Heart right ventricle (tissue), 16 donors: ENCODE measurements at places on chromosomes 1 and 21. TPM values are rescaled to one million over a fixed set of nuclear protein-coding genes. Genes with fewer than 3 reads are reported as not detected.

DNA sequence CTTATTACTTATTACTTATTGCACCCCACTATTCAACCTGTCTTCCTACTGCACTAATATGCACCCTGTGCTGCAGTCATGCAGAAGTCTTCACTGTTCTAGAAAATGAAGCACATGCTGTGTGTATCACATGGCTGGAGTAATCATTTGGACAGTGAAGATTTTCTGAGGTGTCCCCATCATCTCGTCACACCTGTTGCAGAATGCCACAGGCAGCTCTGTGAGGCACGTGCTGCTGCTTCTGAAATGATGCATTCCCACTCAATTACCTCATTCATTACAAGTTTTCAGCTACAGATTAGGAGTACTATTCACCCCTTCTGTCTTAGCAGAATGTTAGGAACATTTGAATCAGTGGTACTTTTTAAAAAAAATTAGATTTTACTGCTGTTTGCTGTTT is 325.7 kb upstream of the ST6GALNAC5 start:
- H3K4me1 ChIP-seq: no peaks in the 10 kb centered on the region
- H3K27me3 ChIP-seq: no peaks in the 10 kb centered on the region
- H3K27ac ChIP-seq: no peak overlapping the region

- no peaks in the 10 kb centered on the region for H3K36me3 ChIP-seq
- H3K27ac ChIP-seq: no peak overlapping the region
- H3K4me1 ChIP-seq: no peaks in the 10 kb centered on the region
- H3K4me3 ChIP-seq: no peak overlapping the region
- no peak for DNase-seq
- H3K27me3 ChIP-seq: no peaks in the 10 kb centered on the region
Observed at GRCh38 chr1:46459315-46459714, 30.3 kb upstream of the DMBX1 start.

GRCh38 chr1:63674238-63674864 is 81.1 kb downstream of the PGM1 start:
- peak; percentile 76 for DNase-seq
- peaks cover 15% of the 10 kb centered on the region for H3K4me1 ChIP-seq

DNA sequence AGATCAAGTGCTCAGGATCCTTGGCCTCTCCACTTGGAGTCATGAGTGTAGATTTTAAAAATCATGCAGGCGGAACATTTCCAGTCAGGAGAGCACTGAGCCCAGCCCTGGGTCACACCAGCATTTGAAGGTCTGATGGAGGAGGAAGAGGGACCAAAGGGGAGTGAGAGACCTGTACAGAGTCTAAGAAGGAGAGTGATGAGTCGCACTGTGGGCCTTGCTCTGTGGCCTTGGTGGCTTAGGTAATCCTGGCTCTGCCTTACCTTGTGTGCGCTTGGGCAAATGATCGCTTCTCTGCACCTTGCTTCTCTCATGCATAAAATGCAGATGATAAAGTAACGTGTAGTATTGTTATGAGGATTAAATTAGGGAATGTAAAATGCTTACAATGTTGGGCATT is 225.3 kb downstream of the SDCCAG8 start:
- peaks cover 14% of the 10 kb centered on the region for H3K4me1 ChIP-seq
- DNase-seq: no peak
- no peak overlapping the region for H3K27ac ChIP-seq

Gene NEGR1
- total RNA-seq: 4.5 TPM
